Fibroblast of gingiva (primary cell): ENCODE measurements at places on chromosomes 16 and 17.

GRCh38 chr16:83171396-83171795 is 544.6 kb downstream of the CDH13 start:
- DNase-seq: no peak

DNA sequence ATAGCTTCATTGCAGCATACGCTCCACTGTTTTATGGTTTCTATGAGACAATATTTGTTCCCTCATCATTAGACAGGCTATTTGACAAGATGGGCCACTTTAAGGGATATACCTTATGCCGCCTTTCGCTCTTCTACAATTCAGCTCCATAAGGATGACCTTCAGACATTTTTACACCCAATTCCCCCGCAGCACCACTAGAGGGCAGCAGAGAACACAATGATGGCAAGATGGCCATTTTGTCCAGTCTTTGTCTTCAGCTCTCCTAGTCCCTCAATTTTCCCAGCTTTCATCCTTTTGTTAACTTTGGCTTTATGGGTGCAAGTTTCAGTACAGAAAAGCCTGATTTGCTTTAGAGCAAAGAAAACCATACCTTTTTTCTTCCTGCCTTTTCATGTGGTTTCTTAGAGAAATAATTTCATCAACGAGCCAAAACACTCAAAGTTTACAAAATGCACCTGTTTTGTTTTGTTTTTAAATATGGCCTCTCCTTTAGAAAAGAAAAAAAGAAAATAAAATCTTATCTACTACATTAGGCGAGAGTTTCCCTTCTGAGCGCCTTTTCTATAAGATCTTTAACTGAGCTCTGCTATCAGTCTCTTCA is 355.3 kb downstream of the TOX3 start:
- DNase-seq: peak; percentile 33

- DNase-seq: no peak
Observed at GRCh38 chr16:85965125-85965524, 66.2 kb downstream of the IRF8 start.

- no peak for DNase-seq
Observed at GRCh38 chr17:40093005-40093579, 7.3 kb downstream of the NR1D1 start.

GRCh38 chr17:1447052-1447451 is 9.0 kb downstream of the CRK start:
- DNase-seq: no peak

- DNase-seq: no peak
Observed at GRCh38 chr16:81661082-81661481, 118.0 kb upstream of the PLCG2 start.

GRCh38 chr16:57509231-57509923 is 23.1 kb upstream of the DOK4 start:
- no peak for DNase-seq

DNA sequence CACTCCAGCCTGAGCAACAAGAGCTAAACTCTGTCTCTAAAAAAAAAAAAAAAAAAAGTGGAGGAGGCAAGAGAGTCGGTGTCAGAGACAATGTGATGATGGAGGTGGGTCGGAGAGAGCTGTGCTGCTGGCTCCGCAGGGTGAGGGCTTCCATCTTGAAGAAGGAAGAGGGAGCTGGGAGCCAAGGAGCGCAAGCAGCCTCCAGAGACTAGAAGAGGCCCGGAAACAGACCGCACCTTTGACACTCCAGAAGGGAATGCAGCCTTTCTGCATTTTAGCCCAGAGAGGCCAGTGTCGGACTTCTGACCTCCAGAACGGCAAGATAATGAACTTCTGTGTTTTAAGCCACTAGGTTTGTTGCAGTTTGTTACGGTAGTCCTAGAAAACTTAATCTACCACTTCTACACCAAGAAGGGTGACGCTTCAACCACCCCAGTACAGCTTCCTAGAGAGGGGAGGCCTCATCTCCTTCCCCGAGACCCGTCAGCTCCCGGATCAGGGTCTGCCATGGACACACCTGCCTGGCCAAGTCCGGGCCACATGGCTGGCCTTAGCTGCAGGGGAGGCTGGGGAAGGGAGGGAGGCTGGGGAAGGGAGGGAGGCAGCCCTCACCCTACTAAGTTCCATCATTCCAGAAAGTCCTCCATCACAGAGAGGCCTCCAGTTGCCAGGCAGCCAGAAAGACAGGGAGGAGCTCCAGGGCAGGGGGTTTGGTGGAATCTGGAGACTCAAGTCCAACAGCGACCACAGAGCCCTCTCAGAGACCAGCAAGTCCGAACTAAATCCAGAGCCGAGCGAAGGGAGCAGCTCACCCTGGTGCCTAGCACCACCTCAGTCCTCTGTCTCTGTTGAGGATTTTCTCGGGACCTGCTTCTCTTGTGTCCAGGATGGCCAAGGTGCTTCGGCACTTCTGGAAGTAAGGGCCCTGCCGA is 13.2 kb upstream of the RBFOX3 start:
- DNase-seq: no peak

GRCh38 chr17:73196500-73196899 is 3.6 kb downstream of the COG1 start:
- DNase-seq: peak; percentile 26

GRCh38 chr17:65259696-65260485 is 122.7 kb downstream of the RGS9 start:
- DNase-seq: no peak

DNA sequence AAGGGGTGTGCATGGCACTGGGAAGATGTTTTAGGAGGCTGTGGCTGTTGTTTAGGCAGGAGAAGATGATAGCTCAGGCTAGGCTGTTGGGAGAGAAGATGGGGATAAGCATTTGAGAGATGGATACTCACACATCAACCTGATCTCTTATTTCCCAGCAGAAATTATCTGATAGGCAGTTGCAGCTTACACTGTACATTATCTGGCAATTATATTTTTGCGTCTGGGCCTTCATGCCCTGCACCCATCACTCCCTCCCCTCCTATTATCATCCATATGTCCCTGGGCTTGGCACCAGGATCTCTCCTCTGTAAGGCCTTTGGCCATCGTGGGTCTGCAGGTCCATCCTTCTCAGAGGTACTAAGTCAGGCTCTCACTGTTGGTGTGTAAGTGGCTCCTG is 401.0 kb upstream of the EEF2KMT start:
- no peak for DNase-seq

- peak; percentile 50 for DNase-seq
Observed at GRCh38 chr16:4679850-4680636, 13.3 kb upstream of the NUDT16L1 start.

DNA sequence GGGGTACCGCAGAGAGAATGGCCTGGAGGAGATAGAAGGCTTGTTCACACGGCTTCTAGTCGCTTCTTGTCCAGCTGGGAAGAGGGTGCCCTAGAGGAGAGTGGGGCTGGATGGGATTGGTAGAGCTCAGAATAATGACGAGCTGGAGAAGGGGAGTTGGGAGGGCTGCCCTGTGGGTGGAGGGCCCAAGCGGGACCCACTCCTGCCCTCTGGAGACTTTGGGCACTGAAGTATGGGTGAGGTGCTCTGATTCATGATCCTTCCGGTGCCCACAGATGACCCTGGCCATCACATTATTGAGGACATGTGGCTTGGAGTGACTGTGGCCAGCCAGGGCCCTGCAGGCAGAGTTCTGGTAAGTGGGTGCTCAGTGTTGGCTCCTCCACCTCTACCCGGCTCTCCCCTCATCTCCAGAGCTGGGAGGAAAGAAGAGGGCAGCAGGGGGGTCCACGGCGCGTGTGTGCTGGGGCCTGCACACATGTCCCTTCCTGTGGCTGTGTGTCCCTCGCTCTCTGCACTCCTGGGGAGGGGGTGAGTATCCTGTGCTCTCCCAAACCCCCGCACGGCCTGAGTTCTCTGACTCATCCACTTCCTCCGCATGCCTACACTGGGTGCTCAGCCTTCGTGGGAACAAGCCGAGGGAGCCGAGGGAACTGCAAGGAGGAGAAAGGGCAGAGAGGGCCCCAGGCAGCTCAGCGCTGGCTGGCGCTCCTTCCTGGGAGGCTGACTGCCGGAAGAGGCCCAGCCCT is 8.5 kb downstream of the ITGA3 start:
- DNase-seq: peak; percentile 91

- no peak for DNase-seq
Observed at GRCh38 chr16:14232106-14232864, 161.2 kb downstream of the MRTFB start.

DNA sequence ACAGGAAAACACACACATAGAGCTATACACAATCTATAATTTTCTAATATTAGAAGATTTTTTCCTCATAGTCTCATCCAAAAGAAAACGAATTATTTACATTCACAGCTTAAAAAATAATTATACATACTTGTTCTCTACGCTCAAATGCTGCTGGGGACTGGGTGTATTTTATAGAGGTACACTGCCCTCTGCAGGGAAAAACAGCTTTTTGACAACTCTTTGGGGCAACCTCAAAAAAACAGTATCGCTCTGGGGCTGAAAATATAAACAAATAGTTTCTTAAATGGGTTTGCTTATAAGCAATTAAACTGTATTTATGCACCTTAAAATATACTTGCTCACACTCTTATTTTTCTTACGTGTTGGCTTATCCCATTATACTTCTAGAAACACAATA is 261.8 kb upstream of the PSMD7 start:
- peak; percentile 7 for DNase-seq

DNA sequence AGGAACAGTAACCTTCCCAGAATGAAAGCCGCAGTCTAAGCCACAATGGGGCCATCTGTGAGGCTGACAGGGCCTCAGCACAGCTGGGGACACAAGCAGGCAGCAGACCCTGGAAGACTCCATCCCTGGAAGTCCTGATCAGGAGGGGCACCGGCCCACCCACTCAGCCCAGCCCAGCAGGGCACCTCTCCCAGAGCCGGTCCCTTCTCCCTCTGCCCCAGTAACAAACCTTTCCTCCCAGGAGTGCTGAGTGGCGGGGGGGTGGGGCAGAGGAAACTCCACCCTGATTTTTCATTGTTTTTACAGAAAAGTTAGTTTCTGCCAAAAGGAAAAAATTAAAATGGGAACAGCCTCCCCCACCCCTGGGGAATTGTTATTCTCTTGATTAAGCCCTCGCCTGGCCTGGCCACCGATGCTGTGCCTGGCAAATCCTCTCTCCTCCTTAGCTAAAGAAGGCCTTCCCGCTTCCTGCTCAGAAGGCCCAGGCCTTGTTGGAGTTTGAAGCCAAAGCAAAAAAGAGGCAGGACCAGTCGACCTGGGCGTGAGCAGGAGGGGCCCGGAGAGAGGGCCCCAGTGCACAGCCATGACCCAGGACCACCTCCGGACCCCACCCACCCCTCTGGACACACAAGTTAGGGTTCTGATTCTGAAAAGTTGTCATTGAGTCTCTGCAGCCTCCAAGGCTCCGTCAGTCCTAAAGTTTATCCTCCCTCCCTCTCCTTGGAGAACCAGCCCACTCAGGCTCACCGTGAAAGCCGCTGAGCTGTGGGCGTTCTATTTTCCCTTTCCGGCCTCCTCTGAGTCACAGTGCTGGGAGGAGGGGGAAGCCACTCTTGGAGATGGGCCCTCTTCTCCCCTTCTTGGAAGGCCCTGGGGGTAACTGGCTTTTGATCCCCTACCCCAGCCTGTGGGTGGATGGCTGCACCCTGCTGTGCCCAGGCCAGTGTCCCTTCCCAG is 128.4 kb upstream of the TNRC6C start:
- DNase-seq: peak; percentile 68
